ENCODE measurements at places on chromosomes 2 and 18.

DNA sequence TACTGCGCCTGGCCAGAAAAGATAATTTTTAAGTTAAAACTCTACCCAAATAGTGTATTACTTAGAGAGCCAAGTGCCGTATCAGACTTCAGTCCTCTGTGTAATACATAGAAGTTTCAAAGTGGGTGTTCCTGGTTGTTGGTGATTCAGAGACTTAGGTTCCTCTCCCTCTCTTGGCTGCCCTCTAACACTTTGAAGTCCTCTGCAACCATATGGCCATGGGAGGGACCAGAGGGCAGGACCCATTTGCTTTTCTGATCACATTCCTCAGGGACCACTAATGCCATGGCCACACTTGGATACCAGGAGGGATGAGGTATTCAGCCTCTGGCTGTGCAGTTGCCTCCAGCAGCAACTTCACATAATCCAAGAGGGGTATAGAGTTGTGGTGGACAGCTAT, 131.5 kb downstream of the CAPN13 start:
- DNase-seq, result peak; percentile 66

- no peak for DNase-seq
Measured at GRCh38 chr2:9170458-9171130, 36.0 kb upstream of the ASAP2 start.

DNA sequence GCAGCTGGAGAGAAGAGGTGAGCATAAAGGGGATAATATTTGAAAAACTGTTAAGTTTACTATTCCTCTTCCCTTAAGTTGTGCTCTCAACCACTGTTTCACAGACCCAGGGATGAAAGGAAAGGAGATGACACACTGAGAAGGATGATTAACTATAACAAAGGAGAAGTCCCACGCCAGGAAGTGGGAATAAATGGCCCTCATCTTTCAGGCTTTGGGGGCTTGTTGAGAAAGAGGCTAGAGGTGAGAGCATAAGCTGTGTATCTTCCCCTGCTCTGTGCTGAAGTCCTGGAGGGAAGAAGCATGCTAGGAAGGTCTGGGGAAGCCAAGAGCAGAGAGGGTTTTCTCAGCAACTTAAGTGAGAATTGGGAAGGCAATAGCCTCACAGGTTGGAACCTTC, 399.1 kb upstream of the ATP5MC3 start:
- DNase-seq, result no peak

DNA sequence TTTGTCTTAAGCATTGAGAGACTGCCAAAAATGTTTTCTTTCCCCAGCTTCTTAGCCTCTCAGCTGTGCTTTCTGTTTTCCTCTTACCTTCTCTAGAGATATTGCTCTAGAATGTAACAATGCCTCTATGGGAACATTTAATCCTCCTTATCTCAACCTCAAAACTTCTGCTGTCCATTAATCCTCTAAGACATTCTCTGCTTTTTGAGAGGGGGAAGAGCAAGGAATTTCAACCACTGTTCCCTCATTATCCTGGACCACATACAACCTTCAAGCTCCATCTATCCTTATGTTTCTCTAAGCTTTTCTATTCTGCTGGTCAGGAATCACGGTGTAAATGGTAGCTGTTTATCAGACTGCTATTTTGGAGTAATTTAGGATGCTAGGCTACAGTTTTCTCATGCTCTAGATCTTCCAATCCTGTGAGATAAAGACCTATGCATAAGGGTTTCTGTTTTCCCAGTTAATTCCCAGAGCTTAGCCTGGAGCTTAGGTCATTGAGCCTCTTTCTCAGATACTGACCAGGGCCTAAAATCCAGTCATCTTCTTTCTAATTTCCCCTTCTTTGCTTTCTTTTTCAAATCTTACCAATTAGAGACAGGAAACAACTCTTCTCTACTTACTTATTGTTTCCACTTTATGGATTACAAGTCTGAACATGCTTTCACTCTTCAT, 282.0 kb downstream of the CALCRL start:
- DNase-seq, result no peak

DNA sequence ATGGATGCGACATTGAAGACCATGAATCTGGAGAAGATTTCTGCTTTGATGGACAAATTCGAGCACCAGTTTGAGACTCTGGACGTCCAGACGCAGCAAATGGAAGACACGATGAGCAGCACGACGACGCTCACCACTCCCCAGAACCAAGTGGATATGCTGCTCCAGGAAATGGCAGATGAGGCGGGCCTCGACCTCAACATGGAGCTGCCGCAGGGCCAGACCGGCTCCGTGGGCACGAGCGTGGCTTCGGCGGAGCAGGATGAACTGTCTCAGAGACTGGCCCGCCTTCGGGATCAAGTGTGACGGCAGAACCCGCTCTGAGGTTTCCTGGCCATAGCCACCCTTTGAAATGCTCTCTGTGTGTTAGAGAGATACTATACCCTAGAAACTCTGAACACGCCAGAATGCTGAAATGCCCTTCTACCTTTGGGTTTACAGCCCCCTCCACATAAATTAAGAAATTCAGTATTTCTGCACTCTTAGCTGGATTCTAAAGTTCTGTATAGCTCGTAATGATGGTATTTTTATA, 659 bp downstream of the CHMP1B start:
- peak; percentile 36 for DNase-seq

- DNase-seq, result no peak
Measured at GRCh38 chr18:67222887-67223286, 293.6 kb downstream of the DSEL start.

GRCh38 chr2:157319795-157320194, 5.8 kb downstream of the ERMN start:
- DNase-seq, result no peak

DNA sequence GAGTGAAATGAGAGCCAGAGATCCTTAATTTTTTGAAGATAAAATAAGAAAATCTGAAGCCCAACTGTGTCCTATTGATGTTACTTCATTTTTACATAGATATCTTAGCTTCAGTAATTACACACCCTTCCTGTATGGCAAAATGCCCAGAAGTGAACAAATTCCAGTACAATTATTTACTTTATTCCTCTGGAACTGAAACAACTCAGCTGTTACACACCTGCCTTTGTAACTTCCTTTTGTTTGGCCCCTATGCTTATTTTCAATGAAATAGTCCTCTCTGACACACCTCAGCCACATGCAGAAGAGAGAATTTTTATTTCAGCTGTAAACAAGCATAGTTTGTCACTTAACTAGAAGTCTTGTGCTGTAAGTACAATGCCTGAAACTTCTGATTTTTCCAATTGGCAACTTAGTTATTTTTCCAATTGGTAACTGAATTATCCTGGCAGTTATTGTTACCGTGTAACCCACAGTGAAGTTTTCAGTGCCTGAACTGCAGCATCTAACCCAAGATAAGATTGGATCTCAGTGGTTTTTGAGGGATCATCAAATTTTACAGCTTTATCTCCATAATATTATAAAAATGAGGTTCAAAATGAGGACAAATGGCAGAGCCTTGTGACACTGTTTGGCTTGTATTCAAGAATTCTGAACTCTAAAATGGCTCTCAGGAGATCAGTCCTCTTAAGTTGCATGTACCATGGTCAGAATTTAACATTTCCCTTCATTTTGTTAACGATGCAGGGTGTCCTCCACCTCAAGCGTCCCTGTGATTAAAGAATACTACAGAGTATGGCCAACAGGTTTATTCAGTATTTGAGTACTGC, 82.6 kb downstream of the PKP4 start:
- no peak for DNase-seq

DNA sequence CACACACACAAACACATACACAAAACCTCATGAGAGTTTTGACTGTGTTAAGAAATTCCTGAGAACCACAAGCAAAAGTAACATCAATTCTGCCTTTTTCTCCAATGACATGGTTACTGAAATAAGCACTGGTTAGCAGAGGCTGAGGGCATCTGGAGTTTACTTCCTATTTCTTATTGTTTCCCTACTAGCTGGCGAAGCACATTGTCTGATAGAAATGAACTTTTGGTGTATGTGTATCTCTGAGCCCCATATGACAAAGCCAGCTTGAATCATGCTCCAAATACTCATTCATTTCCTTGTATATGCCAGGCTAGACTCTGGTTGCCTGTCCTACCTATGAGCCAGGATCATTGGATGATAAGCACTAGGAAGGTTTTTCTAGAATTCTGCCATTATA, 203.1 kb downstream of the NCKAP5 start:
- DNase-seq, result no peak

- no peak for DNase-seq
Measured at GRCh38 chr18:28143725-28144124, 33.2 kb downstream of the CDH2 start.

DNA sequence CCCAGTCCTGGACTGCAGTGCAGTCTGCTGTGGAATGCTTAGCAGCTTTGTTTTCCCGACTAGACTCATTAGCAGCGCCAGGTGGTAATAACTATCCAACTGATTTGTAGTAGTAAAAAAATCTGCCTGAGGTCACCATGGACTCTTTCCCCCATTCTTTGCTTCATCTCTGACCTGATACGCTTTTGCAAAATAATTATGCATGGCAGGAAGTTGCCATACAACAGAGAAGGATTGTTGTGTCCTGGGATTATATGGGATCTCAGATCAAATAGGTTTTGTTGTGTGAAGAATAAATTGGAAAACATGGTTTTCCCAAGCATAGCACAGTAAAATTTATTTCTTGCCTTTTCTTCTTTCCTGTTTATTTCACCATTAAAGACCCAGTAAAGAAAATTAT, 72.4 kb upstream of the ATP5MC3 start:
- DNase-seq, result no peak

GRCh38 chr2:64646007-64646880, 7.5 kb downstream of the SERTAD2 start:
- peak; percentile 42 for DNase-seq

- no peak for DNase-seq
Measured at GRCh38 chr2:22215517-22215916, 1091.7 kb downstream of the TDRD15 start.

DNA sequence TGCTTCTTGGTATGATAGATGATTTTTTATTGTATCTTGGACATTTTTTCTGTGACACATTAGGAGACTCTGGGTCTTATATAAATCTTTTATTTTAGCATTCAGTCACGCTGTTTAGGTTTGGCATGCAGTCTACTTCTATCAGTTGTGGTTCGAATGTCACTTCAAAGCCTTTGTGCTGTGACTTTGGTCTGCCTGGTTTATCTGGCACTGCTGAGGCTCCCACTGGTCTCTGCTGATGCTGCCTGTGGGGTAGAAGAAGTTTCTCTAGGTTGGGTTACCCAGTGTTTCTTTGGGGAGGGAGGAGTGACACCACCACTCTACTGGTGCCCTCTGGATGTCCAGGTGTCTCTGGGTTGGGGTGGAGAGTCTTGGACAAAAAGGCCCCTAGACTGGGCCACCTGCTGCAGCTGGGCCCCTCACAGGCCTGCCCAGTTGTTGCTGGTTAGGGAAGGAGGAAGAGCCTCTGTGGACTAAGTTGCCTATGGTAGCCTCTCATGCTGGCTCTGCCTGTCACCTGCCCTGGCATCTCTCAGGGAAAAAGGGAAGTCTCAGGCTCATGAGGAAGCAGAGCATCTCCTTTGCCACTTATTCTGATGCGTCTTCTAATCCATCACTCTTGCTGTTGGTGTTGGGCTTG, 115.4 kb upstream of the HS6ST1 start:
- no peak for DNase-seq

- no peak for DNase-seq
Measured at GRCh38 chr2:127792805-127793204, 18.2 kb downstream of the WDR33 start.

- DNase-seq, result no peak
Measured at GRCh38 chr2:202612145-202612544, 22.6 kb upstream of the FAM117B start.

- DNase-seq, result peak; percentile 22
Measured at GRCh38 chr18:63907664-63908063, at the start of gene SERPINB10. Gene SERPINB10, plus strand, starts transcription at chr18:63907958. Its CDS starts 7,553 bp downstream, at chr18:63915511.

GRCh38 chr2:9360701-9361100, 62.6 kb downstream of the ITGB1BP1 start:
- DNase-seq, result no peak

- no peak for DNase-seq
Measured at GRCh38 chr2:154709215-154709614, 10.7 kb downstream of the KCNJ3 start.

- no peak for DNase-seq
Measured at GRCh38 chr2:211351987-211352386, 795.6 kb downstream of the CPS1 start.

- DNase-seq, result peak; percentile 32
Measured at GRCh38 chr2:38201784-38202183, 125.8 kb upstream of the CYP1B1 start.

DNA sequence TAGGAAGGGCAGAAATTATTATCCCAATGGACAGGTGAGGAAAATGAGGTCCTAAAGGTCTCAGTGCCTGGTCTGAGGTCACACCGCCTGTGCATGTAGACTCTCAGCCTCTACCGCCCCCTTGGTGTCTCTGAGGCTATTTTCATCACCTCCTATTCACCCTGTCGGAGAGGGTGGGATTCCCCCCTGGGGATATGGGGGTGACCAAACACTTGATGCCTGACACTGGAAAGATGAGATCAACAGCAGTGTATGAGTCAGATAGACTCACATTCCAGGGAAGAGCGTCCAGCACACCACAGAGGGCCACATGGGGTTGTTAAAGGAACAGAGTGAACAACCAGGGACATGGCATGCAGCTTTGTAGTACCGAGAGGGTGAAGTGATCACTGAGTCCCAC, 199.7 kb downstream of the SMAD2 start:
- DNase-seq, result peak; percentile 41

DNA sequence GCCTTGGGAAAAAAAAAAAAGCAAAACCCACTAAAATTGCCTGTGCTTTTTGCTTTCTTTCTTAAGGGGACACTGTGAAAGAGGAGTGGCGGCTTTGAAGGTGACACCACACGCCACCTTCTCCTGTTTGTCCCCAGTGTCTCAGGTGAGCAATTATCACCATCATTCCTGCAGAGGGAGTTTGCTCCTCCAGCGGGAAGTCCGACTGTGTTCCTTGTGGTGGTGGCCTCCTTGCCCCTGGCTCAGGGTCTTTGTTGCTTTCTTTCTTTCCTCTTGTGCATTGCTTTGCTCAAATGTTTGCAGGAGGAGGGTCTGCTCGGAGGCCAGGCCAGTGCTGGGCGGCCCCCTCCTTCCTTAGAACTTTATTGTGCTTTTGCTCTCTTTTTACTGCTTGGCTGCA, 164.3 kb upstream of the CXCR4 start:
- no peak for DNase-seq

- no peak for DNase-seq
Measured at GRCh38 chr2:223418131-223418530, 184.0 kb downstream of the SCG2 start.

- DNase-seq, result no peak
Measured at GRCh38 chr2:85063981-85064599, 69.1 kb upstream of the TCF7L1 start.

DNA sequence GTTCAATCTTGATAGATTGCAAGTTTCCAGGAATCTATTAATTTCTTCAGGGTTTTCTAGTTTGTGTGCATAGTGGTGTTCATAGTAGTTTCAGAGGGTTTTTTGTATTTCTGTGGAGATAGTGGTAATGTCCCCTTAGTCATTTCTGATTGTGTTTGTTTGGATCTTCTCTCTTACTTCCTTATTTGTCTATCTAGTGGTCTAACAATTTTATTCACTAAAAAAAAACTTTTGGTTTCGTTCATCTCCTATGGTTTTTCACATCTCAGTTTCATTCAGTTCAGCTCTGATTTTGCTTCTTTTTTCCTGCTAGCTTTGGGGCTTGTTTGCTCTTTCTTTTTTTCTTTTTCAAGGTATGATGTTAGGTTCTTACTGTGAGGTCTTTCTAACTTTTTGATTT, 94.5 kb downstream of the SNTG2 start:
- DNase-seq, result no peak

Measured in AG20443 (cell line).